ENCODE measurements at places on chromosomes 16 and 17.

DNA sequence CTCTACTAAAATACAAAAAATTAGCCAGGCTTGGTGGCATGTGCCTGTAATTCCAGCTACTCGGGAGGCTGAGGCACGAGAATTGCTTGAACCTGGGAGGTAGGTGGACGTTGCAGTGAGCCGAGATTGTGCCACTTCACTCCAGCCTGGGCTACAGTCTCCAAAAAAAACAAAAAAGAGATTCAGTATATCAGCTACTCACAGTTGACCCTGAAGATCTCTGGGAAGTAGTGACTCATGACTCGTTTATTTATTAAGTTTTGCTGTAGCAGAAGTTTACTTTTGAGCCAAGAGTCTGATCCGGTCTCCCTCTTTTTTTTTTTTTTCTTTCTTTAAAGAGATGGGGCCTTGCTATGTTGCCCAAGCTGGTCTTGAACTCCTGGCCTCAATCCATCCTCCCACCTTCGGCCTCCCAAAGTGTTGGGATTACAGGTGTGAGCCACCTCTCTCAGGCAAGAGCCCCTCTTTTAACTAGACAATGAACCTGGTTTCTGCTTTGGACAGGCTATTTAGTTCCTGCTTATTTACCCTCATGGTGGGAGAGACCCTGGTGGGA is 4.4 kb downstream of the MVP start:
- no peak for DNase-seq

DNA sequence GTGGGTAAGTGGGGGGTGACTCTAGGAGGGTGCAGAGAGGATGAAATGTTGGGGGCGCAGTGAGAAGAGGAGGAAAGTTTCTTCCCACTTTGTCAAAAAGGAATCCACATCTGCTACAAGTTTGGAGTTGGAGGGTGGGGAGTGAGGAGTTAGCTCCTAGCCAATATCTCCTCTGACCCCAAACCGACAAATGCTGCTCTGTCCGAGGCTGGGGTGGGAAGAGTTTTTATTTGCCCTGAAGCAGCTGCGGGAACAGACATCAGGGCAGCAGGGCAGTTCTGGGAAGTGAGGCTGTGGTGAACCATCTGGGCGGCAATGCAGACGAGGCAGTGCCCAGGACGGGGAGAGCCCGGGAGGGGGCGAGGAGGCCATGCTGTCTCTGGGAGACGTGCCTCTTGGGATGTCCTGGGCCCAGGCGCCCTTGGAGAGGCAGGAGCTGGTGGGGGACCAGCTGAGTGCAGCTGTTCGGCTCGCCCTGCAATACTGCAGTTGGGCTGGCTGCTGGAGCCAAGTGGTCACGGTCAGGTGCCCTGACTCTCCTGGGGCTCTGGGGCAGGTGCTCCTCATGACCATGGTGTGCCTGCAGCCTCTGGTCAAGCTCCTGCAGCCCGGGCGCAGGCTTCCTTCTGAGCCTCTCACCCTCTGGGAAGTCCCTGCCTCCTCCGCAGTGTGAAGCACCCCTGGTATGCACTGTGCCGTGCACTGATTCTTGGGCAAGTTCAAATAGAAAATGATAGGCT is 6.4 kb upstream of the SOCS3 start:
- no peak for DNase-seq

- no peak for DNase-seq
Measured at GRCh38 chr17:2611627-2612026, 18.2 kb downstream of the PAFAH1B1 start.

DNA sequence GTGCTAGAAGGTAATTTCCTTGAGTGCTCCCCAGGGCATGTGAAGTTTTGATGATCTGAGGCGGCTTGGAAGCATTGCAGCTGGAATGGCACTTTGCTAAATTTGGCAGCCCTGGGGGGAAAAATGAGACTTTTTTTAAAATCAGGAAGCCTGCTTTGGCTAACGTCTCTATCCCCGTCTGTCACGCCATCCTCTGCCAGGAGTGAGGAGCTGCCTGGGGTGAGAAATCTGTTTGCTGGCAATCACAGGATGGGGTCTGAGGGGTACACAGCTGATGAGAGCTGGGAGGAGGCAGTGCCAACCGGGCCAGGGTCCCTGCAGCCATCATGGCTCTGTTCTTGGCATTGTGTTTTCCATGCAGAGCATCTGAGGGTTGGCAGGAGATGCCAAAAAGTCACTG is 2.0 kb downstream of the ABCC12 start:
- DNase-seq = no peak

DNA sequence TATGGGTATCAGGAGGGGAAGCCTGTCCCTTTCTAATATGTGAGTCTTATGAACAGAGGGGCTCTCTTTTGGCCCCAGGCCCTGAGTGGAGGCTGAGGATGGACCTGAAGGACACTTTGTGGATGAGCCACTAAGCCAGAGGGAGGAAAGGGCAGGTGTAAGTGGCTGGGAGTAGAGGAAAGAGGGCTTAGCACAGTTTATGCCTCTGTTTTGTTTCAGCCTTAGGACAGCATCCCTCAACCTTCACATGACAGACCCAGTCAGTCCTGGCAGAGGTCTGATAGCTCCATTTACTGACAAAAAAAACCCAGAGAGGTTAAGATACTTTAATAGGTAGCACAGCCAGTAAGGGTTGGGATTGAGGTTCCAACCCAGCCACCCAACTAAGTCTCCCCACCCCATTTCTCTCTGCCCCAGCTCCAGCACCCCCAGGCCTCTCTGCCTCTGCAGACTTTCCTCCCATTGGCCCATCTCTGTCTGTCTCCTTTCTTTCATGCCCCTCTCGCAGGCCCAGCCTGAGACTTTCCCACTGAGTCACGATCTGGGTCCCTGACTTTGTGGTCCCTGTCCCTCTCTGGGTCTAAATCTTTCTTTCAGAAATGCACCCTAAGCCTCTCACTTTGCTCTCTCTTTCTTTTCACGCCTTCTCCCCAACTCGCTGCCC is 4.7 kb upstream of the TBX21 start:
- no peak for DNase-seq

- no peak for DNase-seq
Measured at GRCh38 chr17:55354941-55355340, 66.7 kb downstream of the MMD start.

DNA sequence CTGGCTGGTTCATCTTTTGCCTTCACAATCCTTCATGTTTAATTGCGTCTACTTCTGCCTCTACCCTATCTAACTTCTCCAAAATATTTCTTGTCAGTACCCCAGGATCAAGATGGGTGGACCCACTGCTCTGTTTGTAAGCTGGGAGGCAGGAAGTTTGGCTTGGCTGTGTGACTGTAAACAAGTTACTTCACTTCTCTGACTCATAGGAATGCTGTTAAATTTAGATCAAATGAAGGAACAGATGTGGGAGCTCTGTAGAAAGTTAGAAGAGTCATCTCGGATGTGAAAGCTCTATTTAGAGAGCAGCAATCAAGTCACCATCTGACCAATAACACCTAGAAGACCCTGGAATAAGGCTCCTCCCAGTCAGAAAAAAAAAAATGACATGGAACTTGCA is 55.2 kb upstream of the MRTFB start:
- no peak for DNase-seq

GRCh38 chr17:32021615-32021955 is 14.4 kb downstream of the LRRC37B start:
- no peak for DNase-seq

GRCh38 chr16:22330326-22330725 is 33.1 kb downstream of the POLR3E start:
- DNase-seq = no peak

DNA sequence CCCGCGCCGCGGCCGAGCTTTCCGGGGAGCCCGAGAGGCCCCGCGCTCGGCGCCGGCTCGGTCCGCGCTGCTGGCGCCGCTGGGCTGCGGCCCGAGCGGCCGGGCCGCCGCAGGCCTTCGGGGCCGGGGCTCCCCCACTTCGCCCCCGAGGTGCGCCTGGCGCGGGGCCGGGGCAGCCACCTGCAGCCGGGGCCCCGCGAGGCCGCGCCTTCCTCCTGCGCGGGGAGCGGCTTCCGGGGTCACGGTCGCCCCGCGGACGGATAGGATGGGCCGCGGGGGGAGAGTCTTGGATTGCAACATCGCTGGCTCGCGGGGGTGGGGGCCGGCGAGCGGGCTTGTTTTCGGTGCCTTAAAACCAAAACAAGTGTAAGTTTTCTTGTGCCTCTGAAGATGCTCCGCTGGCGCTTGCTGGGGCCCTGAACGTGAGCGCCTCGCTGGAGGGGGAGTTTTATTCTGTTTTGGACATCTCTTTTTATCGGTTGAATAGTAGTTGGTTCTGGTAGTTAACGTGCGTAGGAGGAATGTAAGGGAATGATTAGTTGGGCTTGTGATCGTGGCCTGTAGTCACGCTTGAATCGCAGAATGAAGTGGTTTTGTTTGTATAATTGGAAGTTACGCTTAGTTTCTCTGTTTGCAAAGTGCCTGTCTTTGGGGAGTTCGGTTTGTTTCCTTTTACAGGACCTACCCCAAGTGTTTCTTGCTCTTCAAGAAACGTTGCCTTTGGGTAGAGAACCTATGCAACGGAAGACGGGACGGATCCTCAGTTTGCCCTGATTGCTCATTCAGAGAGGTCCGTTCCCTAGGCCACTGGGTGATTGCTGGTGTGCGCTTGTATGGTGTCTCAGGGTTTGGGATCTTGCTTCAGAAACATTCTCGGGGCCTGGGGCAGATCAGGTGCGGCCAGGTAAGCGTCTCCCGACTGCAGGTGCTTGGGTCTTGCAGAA is 724 bp downstream of the UBE2I start:
- DNase-seq = no peak

- no peak for DNase-seq
Measured at GRCh38 chr17:60631119-60631518, 31.1 kb downstream of the PPM1D start.

- DNase-seq = no peak
Measured at GRCh38 chr16:65702707-65703402, 581.0 kb upstream of the CDH11 start.

DNA sequence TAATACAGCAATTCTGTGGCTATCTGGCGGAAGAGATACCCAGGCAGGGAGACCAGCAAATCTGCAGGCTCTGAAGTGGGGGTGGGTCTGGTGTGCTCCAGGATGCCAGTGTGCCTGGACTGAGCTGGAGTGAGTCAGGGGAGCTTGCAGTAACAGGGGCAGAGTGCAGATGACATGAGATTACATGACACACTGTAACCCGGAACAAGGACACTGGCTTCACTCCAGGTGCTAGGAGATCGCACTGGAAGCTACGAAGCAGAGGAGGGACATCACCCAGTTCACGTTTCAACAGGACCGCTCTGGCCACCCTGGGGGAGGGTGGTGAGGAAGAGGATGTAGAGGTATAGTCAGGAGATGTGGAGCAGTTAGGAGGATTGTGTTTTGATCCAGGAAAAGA is 475.6 kb downstream of the CDH13 start:
- no peak for DNase-seq

DNA sequence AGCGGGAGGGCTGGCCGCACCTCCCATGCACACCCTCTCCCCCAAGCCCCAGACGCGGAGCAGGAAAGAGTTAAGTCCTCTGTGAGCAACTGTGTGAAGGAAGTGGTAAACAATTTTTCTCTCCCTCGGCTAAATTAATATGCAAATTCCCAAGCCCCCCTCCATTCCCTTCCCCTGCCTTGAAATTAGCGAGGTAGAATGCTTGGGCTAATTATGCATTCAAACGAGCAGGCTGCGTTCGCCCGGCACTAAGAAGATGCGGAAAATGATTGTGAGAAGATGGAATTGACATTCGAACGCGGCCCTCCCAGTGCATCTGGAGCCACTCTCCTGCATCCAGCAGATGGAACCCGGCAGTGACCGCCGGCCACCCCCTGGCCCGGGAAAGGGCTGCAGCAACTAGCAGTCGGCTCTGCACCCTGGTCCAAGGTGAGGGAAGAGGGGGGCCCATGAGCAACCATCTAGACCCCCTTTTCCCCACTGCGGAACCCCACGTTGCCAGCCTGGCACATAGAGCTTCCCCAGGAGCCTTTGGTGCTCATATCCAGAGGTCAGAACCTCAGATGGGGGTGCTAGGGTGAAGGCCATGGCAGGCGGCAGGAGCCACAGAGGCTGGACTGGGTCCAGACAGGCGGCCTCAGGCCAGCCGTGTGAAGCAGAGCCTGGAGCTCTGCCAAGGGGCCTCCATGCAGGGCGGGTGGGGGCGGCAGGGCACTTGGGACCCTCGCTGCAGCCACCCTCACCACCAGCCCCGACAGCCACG is 49.1 kb upstream of the ACSF3 start:
- no peak for DNase-seq

- DNase-seq = no peak
Measured at GRCh38 chr17:34556384-34556783, 23.0 kb upstream of the TMEM132E start.

- no peak for DNase-seq
Measured at GRCh38 chr16:25546791-25547190, 145.0 kb upstream of the HS3ST4 start.

- no peak for DNase-seq
Measured at GRCh38 chr17:36937001-36937958, at the start of gene LHX1. LHX1 (plus strand) TSS chr17:36937475; CDS start chr17:36938198, 723 bp downstream.

Data from NCI-H2081 treated with DMSO at 0.1 percent for 48 hours (cell line).